ENCODE measurements at places on chromosomes 5 and 9.

DNA sequence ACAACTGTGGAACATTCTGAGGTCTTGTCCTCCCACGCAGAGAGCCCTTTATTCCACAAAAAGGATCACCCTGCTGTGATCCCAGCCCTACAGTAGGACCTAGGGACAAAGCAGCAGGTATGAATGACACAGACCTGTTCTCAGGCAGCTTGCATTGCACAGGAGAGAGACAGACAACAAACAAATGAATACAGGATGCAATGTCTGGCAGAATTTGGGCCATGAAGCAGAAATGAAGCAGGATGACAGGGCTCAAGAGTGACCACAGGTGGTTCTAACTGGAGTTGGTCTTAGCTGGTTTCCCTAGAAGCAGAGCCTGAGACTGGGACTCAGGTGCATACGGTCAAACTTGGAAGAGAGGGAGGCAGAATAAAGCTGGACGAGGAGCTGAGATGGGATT lies 388.8 kb downstream of the CDK5RAP2 start:
- DNase-seq: no peak

DNA sequence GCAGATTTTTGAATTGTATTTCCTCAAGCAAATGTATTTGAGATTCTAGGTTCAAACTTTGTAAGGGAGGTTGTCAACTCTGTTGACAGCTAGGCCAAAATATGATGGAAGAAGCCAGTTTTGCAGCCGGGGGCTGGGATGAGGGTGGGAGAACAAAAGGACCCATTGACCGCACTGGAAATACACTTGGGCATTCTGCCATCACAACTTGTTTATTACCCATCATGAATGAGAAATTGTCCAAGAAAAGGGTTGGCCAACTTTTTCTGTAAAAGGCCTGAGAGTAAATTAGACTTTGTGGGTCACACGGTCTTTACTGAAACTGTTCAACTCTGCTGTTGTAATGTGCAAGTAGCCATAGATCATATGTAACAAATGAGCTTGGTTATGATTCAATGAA lies 221.3 kb upstream of the KLF9 start:
- DNase-seq: no peak

DNA sequence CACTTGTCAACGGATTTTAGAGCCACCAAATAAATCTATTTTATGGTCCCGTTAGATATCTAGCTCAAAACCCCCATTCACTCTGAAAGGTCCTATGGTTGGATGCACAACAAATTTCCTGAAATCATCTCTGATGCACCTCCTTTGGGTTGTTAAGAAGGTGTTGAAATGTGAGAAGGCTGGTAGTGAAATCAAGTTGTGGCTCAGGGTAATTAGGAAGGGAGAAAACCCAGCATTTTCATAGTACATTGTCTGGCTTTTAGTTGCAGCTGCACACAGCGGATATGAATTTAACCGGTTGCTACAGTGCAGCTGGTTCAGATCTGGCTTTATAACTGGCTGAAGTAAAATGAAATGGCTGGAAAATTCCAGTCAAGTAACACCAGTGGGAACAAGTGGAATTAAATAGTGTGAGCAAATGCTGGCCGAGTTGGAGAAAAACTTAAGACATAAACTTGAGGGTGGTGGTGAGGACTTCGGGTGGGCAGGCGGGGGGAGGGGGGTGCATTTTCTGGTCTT lies 17.6 kb downstream of the RGMB start:
- DNase-seq: no peak

DNA sequence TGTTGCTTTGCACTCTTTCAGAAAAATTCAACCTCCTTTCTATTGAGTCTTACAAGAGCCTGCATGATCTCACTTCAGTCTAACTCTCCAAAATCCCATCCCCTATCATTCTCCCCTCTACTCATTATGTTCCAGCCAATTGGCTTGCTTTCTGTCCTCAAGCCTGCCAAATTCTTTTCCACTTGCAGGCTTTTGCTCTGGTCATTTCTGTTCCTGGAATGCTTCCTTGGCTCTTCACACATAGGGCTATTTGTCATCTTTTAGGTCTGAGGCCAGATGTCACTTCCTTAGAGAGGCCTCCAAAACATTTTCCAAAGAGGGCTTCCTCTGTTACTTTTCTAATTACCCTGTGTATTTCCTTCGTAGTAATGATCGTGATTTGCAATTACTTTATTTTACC lies 11.8 kb upstream of the CHD1 start:
- peak; percentile 53 for DNase-seq

GRCh38 chr5:131224387-131225201 lies 39.3 kb upstream of the CDC42SE2 start:
- DNase-seq: peak; percentile 41

- DNase-seq: no peak
Measured at GRCh38 chr5:169164481-169164925, 136.4 kb downstream of the SLIT3 start.

GRCh38 chr9:16794103-16794502 lies 76.4 kb downstream of the BNC2 start:
- no peak for DNase-seq

All from midbrain (tissue), 1 donor.